8988T (cell line): ENCODE measurements at places on chromosomes 11 and 22.

DNA sequence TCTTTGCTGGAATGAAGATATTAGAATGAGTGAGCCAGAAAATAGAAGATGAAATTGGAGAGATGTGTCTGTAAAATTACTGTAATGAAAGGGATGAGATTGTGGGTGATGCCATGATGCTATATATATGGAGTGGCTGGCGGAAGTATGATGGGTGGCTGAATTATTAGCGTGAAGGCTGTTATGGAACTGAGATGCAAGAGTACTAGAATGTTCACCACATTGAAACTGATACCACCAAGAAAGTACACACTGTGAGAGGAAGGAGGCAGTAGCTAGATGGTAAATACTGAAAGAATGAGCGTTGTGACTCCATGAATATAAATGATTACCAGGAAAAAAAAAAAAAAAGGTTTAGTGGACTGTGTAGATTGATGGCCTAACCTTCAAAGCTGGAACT is 411.9 kb downstream of the CNTN5 start:
- no peak for DNase-seq

DNA sequence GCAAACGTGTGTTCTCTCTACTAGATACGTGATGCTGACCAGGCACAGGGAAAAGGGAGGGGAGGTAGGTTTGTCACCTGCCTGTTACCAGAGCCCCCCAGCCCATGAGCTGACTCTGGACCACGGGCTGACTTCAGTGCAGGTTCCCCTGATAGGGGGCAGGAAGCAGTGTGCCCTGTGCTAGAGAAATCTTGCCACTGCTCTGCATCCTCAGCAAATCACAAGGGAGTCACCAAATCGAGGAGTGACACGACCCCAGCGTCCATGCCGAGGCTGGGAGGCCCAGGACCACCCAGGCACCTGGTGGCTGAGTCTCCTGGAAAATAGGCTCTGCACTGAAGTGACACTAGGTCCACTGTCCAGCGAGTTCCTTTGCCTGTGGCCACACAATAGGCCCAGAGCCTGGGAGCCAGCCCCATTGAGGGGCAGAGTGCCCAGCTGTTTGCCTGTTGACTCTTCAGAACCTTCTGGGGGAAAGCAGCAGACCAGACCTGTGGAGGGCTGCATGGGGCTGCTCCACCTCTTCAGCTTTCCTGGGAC is 99.3 kb downstream of the CTTN start:
- DNase-seq = no peak

GRCh38 chr11:33642461-33643166 is 58.0 kb downstream of the C11orf91 start:
- DNase-seq = no peak

DNA sequence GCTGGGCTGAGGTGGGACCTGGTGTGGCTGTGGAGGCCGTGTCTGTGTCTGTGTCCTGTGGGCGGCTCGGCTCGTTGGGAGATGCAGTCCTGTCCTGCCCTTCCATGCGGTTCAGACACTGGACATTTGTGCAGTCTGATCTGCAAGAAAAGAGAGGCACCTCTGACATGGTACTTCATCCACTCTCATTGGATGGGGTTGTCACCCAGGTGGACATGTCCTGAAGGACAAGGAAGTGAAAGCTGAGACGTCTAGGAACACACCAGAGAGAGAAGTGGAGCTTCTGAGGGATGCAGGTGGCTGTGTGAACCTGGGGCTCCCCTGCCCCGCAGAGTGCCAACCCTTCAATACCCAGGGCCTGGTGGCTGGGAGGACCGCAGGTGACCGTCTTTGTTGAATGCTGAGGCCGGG is 18.4 kb downstream of the TBX1 start:
- DNase-seq = no peak

- no peak for DNase-seq
Observed at GRCh38 chr11:71342116-71342515, 89.7 kb upstream of the SHANK2 start.

GRCh38 chr11:65307298-65308229 is 7.1 kb upstream of the CDC42EP2 start:
- no peak for DNase-seq
